Activated naive CD8-positive, alpha-beta T cell treated with anti-CD3 and anti-CD28 coated beads, Interleukin-2, amount 50 U/mL, for 16 hours (primary cell): ENCODE measurements at places on chromosomes 4 and X.

DNA sequence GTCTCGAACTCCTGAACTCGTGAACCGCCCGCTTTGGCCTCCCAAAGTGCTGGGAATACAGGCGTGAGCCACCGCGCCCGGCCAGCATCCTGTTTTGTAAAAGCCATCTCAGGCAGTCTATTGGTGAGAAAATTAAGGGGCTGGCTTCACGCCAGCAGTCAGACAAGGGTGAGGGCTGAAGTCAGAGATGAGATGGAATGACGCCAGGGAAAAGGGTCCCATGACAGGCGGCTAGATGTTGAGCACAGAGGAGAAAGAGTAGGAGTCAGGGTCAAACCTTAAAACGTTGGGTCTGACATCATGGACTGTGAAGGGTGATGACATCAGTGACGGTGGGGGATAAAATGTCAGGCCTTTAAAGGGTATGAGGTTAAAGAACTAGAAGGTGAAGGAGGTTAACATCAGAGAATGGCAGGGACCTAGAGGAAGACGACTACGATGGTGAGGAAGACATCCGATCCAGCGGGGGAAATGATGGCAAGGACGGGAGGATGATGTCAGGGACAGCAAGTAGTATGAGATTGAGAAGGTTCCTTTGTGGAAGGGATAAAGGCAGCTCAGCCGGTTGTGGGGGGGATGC, 504 bp upstream of the RBM3 start:
- no peak for DNase-seq

- DNase-seq: peak; percentile 21
Measured at GRCh38 chr4:83548151-83548905, 12.4 kb downstream of the GPAT3 start.

DNA sequence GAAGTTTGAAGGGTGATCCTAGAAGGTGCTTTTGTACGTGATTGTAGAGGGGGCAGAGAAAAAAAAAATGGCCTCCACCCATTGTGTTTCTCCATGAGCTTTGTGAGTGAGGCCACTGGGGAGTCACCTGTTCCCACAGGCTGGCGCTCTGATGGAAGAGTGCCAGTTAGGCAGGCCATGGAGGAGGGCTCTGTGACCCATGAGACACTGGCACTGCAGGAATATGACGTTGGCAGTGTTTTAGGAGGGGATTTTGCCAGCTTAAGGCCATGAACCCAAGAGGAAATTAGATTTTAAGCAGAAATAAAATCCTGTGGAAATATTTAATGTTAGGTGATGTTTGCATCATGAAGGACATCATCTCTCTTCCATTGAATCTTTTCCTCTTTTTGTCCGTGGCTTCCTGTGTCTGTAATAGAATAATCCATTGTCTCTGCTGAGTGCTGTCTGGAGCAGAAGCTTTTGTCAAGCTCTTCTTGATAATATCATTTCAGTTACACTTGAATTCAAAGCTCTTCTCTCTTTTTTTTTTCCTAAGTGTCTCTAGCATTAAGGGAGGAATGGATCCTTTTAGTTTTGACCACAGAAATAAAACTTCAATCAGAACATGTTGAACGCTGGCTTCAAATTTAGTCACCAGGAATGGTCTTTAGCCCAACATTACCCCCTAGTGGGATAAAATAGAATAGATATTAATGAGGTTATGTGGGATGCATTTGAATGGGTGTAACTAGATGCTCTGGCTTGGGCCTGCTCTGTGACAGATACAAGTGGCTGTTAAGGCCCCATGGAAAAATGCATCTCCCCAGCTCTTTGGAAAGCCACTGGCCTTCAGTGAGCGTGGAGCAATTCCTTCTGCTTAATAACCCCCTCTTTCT, 41.0 kb upstream of the UCP1 start:
- DNase-seq: no peak

DNA sequence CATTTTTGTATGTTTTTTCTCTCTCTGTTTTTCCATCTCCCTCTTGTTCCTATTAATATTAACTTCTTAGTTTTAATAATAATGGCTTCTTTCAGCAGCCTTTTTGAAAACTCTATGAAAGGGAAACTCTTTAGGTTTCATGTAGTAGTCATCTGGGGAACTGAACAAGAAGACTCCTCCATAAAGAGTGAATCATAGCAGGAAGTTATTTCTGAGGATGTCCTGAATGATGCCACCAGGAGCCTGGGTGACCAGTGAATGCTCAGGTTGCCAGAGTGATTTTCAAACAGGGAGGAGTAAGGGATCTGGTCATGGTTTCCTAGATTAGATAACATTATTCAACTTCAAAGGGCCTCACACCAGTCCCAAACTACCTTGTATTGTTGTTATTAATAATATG, 212.8 kb upstream of the PDE5A start:
- DNase-seq: no peak

DNA sequence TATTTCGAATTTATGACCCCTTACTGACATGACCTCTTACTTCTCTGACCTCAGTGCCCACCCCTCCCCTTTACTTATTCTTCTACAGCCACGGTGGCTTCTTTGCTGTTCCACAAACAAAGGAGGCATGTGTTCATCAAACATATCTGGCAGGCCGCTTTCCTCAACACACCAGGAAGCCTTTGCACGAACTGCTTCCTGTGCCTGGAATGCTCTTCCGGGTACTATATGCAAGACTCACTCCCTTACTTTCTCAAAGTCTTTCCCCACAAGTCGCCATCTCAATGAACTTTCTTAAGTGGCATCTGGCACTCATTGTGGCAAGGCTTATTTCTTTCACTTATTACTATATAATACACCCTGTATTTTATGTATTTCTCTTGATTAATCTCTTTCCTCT, 351.5 kb upstream of the DDX53 start:
- no peak for DNase-seq

DNA sequence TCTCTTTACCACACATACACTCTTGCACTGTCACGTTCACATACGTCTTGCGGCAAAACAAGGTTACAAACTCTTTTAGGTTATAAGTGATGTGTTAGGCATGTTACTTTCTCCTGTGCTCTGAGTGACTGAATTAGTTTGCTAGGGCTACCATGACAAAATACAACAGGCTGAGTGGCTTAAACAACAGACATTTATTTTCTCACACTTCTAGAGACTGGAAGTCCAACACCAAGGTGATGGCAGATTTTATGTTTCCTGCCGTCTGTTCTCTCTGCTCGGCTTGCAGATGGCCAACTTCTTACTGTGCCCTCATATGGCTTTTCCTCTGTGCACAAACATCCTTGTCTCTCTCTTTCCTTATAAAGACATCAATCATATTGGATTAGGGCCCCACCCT, 1224.3 kb upstream of the TENM3 start:
- DNase-seq: no peak

DNA sequence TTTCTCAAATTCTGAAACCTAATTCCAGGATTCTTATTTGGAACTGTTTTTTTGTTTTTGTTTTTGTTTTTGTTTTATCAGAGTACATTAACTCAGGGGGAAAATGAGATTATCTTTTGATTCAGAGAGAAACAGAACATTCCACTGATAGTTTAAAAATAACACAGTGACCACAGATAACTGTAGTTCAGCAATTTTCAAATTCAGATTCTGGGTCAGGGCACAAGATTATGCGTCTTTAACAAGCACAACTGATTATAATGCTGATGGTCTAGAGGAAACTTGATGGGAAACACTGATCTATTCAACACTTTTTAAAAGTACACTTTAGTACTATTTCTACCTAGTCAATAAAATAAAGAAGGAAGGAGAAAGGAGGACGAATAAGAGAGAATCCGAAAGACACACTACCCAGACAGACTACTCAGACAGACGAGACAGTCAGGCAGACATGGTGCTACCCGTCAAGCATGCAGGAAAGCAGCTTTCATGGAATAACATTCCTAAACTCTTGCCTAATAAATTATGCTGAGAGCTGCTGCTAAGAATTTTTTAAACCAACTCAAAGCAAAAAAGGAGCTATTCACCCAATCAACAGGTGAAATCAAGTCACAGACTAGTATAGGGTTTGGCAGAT, 59.0 kb downstream of the APBB2 start:
- no peak for DNase-seq

GRCh38 chr4:3514806-3515501, 17.3 kb downstream of the LRPAP1 start:
- DNase-seq: no peak

DNA sequence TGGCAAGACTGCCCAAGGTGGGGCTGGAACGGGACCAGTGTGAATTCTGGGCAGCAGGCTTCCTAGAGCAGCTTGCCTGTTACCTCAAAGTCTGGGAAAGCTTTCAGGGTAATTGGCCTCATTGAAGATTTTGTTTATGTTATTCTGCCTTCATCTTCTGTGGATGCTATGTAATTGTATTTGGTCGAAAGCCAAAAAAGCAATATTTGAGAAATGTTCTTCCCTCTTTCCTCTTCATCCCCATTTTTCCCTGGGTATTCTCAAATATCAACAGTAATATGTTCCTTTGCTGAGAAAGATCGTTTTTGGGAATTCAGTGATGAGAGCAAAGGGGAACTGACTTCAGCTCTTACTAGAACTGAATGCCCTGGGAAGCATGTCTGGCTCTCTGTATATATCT, 12.9 kb downstream of the TMEM131L start:
- no peak for DNase-seq

GRCh38 chr4:114005569-114006442, 26.4 kb upstream of the ARSJ start:
- DNase-seq: no peak

DNA sequence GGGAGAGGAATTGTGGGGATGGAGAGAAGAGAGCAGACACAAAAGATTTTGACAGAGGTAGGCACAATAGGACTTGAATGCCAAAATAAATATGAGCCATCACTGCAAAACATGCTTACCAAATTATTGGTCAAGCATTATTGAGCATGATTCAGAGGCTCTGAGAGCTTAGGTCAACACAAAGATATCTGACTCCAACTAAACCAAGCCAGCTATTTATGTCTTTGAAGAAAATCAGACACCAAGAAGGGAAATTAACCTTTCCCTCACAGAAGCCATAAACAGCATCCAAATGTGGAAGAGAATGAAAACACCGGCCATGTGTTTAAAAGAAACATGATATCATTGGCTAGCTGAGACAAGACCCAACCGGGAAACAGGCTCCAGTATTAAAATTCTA, 323.2 kb downstream of the RAB28 start:
- DNase-seq: no peak

GRCh38 chr4:114109776-114110175, 130.3 kb upstream of the ARSJ start:
- DNase-seq: no peak

GRCh38 chr4:16777726-16778125, 120.7 kb downstream of the LDB2 start:
- no peak for DNase-seq

- DNase-seq: no peak
Measured at GRCh38 chr4:109395694-109396093, 37.9 kb upstream of the SEC24B start.

DNA sequence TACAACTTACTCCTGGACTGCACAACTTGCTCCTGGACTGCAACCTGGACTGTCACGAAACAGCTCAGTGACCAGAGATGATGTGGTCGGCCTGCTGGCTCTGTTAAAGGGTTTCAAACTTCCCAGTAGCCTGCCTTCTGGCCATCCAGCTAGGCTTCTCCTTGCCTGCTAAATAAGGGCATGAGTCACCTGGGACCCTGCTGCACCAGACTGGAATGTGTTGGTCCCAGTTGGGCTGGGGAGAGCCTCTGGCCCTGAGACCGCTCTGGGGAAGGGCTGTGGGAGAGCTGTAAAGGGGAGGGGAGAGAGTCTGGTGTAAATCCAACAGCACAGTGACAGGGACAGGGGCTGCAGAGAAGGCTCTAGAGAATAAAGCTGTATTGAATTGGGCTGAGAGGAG, 165.8 kb downstream of the VSIG4 start:
- DNase-seq: no peak

- DNase-seq: no peak
Measured at GRCh38 chrX:45956191-45956870, 588.9 kb downstream of the ZNF674 start.

GRCh38 chrX:110003167-110004156, 548 bp downstream of the TMEM164 start:
- DNase-seq: no peak

GRCh38 chrX:386239-386767, 404 bp downstream of the PPP2R3B start:
- DNase-seq: peak; percentile 31
